ENCODE measurements at places on chromosomes 7 and 10.

GRCh38 chr10:8115618-8115980, 61.1 kb downstream of the GATA3 start:
- no peak for DNase-seq

DNA sequence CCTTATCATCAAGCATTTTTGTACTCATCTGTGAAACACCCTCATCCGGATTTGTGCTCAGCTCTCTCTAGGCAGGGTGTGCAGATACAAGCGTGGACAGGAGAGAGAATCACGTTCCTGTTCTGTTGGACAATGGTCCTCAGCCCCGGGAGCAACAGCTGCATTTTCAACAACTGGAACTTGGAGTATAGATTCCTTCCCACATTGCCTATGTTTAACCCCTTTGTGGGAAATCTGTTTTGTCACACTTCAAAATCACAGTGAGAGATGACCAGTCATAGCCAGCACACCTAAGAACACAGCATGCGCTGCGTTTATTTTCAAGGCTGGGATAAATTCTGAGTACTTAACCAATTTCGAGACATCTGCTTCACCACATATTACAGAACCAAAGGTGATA, 32.5 kb downstream of the MAP3K8 start:
- DNase-seq = no peak

DNA sequence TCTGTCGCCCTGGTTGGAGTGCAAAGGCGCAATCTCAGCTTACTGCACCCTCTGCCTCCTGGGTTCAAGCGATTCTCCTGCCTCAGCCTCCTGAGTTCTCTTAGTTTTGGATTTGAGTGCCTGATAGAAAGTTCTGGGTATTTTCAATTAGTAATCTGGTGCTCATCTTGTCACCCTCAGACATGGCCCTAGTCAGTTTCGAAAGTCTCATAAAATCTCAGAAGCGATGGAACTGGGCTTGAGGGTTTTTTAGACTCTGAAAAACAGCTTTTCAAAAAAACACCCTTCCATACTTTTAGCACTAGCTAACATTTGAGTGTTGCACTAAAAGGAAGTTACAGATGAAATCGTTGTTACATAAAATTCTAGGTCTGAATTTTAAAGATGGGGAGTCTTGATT, 9.4 kb upstream of the PIP4K2A start:
- no peak for DNase-seq

GRCh38 chr7:33707427-33707826, 197.9 kb upstream of the BMPER start:
- DNase-seq = no peak

- DNase-seq = no peak
Measured at GRCh38 chr10:116752969-116753665, 10.8 kb upstream of the HSPA12A start.

DNA sequence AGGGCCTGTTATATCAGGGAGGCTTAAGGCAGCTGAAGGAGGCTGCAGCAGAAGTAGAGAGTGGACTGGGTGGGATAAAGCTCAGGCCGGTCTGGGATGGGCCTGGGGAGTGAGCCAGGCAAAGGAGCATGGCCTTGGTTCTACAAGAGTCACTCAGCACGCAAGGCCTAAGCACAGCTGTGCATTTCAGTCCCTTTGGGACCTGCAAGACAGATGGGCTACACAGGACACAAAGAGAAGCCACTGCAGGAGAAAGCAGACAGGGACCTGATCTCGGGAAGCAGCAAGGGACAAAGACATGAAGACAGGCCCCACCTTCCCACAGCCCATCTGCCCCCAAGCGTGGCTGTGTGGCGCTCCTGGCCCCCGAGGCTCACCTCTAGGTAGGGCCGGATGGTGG, 29.4 kb downstream of the RRP12 start:
- DNase-seq = no peak

DNA sequence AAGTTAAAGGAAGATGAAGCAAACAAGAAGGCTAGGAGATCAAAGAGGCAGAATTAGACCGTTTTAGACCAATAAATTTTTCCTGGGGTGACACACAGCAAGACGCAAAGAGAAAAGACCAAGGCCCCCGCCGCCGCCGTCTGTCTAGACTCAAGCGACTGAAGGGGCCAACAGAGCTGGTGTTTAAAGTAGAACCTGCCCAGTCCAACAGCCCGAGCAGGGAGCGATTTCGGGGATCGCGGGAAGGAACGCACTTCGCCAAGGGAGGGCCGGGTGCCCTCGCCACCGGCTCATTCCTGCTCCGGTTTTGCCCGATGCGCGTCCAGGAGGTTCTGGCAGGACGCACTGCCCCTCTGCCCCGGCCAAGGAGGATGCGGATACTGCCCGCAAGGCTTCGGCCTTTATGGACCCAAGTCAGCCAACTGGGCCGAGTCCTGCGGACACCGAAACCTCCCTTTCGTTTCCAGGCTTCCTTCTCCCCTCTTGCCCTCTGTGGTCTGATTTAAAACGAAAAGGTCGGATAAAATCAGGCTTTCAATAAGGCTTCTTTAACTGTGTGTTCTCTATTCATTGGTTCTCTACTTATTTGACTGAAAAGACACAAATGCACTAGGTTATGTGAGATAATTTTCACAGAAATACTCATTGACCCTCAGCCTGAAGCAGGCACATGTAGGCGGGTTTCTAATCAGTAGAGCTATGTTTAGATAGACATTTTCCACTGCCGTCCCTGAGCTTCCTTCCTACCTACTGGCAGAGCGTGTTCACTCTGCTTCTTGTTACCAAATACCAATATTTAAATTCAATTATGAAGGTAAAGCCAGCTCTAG, 2.2 kb upstream of the HOXA7 start:
- DNase-seq = no peak

GRCh38 chr7:157974678-157975230, 612.9 kb downstream of the PTPRN2 start:
- no peak for DNase-seq

Measured in Kasumi-1 (cell line).